RKO (cell line): ENCODE measurements at places on chromosomes 4 and X.

DNA sequence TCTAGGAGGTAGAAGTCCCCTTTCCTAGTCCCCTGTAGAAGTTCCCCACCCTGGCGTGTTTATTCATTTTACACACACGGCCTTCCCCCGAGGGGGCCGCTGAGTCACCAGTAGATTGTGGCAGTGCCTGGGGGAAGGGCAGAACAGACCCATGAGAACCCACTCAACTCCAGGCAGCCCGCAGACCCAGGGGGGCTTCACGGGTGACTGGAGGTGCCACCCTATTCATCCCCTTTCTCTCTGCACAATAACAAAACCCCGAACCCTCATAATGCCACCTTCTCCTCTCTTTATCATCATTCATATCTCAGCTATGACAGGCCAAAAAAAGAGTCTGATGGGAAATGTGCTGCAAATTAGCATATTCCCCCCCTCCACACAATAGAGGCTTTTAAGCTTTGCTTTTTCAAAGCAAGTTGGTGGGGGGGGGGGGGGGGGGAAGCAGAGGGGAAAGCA lies 20.4 kb upstream of the GPM6B start:
- no peak for DNase-seq

GRCh38 chrX:134622056-134622812 lies 36.0 kb downstream of the PLAC1 start:
- DNase-seq = peak; percentile 90

GRCh38 chr4:1405636-1406393 lies 427 bp downstream of the NKX1-1 start:
- no peak for DNase-seq

DNA sequence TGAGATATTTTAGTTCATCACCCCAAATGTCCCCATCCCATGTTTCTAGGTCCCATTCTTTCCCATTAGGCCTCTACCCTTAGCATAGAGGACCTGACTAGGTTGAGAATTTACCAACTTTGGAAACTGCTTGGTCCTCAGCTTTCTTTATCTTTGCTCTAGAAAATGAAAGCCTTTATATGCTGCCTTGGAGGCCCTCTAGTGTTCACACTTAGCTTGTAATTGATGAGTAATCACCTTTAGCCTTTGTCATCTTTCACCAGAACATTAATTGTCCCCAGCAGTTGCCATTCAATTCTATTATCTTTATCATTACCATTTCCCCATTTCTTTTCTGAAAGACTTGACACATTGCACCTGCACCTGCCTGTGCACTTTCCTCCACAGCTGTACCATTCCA lies 589.2 kb upstream of the NR3C2 start:
- peak; percentile 63 for DNase-seq

- DNase-seq = no peak
These were observed 9.8 kb downstream of the ZBTB33 start for GRCh38 chrX:120260369-120260768.

DNA sequence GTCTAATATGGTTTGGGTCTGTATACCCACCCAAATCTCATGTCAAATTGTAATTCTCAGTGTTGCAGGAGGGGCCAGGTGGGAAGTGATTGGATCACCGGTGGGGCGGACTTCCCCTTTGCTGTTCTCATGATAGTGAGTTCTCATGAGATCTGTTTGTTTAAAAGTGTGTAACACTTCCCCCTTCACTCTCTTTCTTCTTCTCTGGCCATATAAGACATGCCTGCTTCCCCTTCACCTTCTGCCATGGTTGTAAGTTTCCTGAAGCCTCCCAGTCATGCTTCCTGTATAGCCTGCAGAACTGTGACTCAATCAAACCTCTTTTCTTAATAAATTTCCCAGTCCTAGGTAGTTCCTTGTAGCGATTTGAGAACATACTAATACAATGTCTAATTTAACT lies 19.7 kb upstream of the SCRG1 start:
- DNase-seq = no peak

DNA sequence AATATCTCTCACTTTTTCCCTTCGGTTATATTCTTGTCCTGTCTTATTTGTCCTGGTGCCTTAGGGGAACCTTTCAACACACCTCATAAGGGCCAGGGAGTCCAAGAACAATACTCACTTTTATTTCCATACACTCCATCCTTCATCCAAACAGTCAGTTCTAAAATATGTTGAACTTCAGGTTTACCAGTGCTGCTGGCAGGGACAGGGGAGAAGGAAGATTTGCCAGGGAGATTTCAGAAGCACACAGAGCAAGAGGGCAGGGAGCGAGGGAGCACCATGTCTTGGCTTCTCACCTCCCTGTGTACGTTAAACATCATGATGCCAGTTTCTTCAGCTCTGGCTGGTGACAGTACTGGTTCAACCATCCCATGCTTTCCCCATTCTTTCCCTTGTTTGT lies 631.1 kb upstream of the FAT1 start:
- DNase-seq = no peak

DNA sequence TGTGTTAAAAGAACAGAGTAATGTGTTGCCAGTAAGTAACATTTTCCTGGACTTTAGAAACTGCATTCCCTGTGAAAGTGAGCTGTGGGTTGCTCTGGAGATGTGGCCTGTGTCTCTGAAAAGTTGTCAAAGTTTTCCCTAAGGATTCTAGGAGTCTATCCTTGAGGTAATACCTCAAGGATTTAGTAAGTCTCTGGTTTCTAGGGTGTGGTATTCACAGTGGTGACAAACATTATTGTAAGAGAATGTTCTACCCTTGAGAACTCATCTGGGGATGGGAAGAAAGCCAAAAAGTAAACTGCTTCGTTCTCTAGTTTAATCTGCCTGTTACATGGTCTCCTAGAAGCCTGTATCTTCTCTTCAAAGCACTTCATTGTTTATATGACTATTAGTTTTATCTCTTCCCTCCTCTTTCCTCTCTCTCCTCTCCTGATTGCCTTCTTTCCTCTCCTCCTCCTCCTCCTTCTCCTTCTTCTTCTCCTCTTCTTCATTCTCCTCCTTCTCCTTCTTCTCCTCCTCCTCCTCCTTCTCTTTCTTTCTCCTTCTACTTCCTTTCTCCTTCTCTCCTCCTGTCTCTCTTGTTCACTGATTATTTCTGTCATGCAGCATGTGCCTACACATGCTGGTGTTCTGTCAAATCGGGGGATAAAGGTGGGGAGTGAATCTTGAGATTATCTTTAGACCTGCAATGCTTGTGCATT lies 321.3 kb downstream of the PTTG2 start:
- DNase-seq = no peak

DNA sequence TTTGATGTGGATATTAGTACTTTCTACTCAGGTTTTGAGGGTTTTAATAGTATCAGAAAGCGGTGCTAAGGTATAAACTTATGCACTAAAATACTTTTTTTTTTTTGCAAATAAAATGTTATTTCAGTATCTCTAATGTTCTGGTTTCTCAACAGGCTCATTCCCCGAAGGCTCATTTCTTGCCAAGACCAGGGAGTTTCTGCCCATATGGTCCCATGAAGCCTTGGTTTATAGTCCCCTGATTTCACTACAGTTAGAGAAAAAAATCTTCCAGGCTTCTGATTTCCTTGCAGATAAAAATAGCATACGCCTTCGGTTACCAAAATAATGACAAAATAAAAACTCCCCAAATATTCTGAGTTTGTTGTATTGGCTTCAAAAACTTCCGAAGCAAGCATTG lies 814.2 kb upstream of the PABPC4L start:
- DNase-seq = no peak

DNA sequence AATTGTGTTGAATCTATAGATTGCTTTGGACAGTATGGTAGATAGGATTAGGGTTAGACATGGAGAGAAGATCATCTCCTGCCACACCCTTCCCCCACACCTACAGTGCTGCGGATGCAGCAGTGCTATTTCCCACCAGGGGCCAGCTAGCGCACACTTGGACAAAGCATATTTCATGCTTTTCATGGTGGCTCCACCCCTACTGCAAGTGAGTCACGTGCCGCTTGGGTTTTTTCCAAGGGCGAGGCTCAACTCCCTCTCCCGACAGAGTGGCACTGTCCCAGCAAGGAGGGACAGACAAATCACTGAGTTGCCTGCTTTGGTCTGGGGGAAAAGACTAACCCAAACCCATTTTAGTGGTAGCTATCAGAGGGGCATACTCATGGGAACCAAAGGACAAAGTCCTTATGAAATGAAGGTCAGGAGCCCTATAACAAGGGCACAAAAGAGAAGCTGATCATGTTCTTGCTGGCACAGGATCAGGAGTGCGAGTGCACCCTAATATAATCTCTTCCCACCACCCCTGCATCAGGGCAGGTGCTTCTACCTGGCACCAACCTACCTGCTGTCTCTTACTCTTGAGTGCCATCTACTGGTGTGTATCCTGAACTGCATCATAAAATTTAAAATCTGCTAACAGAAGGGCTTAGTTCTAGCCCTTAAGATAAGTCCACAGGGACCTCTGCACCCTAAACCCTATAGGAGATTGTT lies 55.1 kb upstream of the PGAM4 start:
- peak; percentile 56 for DNase-seq

GRCh38 chr4:106426069-106426468 lies 57.5 kb upstream of the GIMD1 start:
- DNase-seq = no peak

- no peak for DNase-seq
These were observed 522.5 kb upstream of the AGA start for GRCh38 chr4:177964693-177965168.

GRCh38 chrX:108511721-108512120 lies 72.1 kb downstream of the COL4A5 start:
- DNase-seq = no peak

DNA sequence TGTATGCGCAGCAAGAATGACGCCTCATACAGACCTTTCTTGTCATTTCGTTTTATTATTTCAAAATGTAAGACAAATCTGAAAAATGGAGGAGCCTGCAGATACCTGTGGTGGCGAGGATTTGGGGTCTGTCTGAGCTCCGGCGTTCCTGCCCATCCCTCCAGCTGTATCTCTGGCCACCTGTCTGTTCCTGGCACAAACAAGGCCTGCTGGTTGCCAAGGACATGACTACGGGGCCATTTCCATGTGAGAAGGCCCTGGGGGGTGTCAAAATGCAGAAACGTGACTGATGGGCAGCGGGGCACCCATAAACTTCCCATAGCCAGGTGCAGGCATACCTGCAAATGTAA lies 591 bp upstream of the TSPAN7 start:
- DNase-seq = no peak

GRCh38 chr4:81550388-81550859 lies 78.7 kb upstream of the RASGEF1B start:
- DNase-seq = no peak

GRCh38 chr4:173415092-173415491 lies 16.2 kb upstream of the SCRG1 start:
- no peak for DNase-seq

DNA sequence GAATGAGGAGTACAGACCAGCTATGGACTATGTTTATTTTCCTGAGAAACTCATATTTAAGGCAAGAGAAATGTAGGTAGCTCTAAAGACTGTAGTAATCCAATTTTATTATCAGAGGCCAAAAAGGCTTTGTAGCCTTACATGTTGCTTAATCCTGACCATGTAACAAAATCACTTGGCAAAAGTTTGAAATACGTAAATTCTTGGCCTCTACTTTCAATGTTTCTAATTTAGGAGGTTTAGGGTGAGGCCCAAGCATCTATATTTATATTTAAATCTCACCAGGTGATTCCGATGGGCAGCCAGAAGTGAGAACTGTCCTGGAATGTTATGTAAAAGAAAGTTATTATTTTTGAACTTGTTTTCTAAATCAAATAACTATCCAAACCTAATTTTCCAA lies 289.7 kb downstream of the IL1RAPL1 start:
- no peak for DNase-seq

DNA sequence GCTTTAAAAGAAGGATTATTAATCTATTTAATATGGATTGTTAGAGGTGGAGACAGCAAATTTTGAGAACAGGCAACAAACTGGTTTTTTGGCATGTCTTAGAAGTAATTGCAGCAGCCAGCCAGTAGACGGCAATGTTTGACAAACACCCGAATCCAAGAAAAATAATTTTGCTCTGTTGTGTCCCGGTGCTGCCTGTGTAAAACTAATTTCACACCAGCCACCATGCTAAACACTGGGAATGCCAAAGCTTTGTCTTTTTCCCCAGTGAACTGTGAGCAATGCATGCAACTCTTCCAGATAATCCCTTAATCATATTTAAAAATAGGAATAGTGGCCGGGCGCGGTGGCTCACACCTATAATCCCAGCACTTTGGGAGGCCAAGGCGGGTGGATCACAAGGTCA lies 25.9 kb downstream of the SMIM31 start:
- peak; percentile 56 for DNase-seq

DNA sequence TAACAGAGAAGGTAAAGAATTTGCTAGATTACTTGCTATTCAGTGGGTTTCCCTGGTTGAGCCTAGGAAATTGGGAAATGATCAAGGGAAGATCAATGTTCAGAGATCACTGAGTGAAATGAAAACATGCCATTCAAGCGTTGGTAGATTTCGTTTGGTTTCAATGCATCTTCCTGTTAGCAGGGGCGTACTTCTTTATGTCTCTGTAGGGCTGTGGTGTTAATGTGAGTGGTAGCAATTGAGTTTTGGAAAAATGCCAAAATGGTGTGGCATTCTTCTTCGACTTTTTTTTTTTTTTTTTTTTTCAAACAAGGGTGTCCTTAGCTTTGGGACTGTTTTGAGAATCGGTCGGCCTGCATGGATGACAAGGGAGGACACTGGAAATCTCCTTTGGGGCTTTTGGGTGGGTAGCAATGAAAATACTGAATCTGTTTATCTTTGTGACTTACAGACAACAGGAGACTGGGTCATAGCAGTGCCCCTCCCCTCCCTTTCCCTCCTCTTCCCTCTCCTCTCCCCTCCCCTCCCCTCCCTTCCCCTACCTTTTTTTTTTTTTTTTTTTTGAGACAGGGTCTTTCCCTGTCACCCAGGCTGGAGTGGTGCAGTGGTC lies 50.4 kb downstream of the SPRY1 start:
- no peak for DNase-seq
